ENCODE measurements at places on chromosomes 3 and 15.

DNA sequence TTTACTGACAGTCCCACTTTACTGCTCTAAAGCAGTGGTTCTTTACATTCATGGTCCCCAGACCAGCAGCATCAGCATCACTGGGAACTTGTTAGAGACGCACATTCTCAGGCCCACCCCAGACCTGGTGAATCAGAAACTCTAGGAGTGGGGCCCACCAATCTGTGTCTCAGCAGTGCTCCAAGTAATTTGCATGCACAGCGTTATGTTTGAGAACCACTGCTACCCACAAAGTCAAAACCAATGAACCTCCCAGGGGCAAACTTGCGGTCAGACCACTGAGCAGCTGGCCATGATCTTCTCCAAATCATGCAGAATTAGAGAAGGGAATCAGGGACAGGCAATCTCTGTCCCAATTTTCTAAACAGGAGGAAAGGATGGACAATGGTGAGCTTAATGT lies 58.5 kb downstream of the ST8SIA2 start:
- DNase-seq: no peak

DNA sequence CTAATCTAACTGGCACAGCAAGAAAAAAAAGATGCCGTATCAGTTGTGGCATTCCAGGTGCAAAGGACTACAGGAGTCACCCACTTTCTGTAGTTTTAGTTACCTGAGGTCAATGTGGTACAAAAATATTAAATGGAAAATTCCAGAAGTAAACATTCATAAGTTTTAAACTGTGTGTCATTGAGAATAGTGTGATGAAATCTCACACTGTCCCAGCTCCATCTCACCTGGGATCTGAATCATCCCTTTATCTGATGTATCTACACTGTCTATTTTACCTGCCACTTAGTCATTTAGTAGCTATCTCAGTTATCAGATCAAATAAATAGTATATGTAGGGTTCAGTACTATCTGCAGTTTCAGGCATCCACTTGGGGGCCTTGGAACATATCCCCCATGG lies 26.7 kb downstream of the GBE1 start:
- no peak for DNase-seq

- no peak for DNase-seq
Measured at GRCh38 chr15:41207687-41208448, 22.7 kb downstream of the EXD1 start.

- no peak for DNase-seq
Measured at GRCh38 chr3:23650371-23651140, 155.2 kb upstream of the UBE2E1 start.

GRCh38 chr3:69647511-69648110 lies 91.7 kb upstream of the MITF start:
- DNase-seq: no peak

GRCh38 chr15:41284427-41285177 lies 47.8 kb downstream of the OIP5 start:
- DNase-seq: no peak

GRCh38 chr3:178841011-178841410 lies 230.6 kb downstream of the ZMAT3 start:
- DNase-seq: no peak

DNA sequence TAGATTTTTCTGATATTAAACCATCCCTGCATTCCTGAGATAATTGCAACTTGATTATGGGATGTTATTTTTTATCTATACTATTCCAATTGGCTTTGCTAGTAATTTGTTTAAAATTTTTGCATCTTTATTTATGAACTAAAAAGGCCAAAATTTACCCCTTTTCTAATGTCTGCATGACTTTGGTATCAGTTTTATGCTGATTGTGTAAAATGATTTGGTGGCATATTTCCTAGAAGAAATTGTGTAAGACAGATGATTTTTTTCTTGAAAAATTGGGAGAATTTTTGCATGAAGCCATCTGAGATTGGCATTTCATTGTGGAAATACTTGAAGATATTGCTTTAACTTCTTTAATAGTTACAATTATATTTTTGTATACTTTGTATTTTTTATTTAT lies 183.8 kb upstream of the TBL1XR1 start:
- no peak for DNase-seq

- no peak for DNase-seq
Measured at GRCh38 chr3:197912741-197913476, 37.1 kb upstream of the RPL35A start.

GRCh38 chr3:126146525-126147146 lies 33.8 kb downstream of the ALDH1L1 start:
- DNase-seq: no peak

DNA sequence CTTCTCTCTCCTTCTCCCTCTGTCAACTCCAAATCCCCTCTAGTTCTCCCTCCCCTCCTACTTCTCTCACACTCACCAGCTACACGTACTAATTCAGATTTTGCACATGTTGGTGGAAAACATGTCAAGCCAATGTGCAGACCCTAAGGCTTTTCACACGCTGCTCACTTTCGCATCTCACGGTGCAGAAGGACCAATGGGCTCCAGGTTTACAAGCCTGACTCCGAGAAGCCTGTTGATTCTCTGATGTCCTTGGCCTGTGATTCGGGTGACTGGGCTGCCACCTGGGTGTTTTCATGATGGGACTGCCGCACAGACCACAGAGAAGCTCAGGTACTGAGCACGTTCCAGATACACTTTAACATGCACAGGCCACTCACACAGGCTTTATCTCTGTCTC lies 3.7 kb downstream of the FOXL2NB start:
- no peak for DNase-seq

DNA sequence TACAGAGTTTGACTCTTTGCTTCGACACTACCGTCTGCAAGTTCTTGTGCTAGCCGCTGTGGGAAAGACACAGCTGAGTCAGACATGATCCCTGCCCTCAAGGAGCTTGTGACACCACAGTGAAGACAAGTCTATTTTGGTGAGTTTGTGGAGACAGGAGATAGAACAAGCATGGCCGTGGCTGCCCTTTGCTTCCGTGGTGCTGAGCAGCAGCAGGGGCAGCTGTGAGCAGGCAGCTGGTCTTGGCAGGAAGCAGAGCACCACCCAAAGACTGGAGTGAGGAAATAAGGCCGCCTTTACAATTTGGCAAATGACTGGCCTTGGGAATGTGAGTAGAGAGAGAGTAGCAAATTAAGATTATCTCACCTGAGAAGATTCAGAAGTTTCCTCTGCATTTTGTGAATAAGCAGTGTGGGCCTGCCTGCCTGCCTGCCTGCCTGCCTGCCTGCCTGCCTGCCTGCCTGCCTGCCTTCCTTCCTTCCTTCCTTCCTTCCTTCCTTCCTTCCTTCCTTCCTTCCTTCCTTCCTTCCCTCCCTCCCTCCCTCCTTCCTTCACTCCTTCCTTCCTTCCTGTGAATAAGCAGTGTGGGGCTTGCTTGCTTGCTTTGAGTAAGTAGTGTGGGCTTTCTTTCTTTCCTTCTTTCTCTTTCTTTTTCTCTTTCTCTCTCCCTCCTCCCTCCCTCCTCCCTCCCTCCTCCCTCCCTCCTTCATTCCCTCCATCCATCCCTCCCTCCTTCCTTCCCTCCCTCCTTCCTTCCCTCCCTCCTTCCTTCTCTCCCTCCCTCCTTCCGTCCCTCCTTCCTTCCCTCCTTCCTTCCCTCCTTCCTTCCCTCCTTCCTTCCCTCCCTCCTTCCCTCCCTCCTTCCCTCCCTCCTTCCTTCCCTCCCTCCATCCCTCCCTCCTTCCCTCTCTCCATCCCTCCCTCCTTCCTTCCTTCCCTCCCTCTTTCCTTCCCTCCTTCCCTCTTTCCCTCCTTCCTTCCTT lies 1.6 kb upstream of the GCNT3 start:
- no peak for DNase-seq

DNA sequence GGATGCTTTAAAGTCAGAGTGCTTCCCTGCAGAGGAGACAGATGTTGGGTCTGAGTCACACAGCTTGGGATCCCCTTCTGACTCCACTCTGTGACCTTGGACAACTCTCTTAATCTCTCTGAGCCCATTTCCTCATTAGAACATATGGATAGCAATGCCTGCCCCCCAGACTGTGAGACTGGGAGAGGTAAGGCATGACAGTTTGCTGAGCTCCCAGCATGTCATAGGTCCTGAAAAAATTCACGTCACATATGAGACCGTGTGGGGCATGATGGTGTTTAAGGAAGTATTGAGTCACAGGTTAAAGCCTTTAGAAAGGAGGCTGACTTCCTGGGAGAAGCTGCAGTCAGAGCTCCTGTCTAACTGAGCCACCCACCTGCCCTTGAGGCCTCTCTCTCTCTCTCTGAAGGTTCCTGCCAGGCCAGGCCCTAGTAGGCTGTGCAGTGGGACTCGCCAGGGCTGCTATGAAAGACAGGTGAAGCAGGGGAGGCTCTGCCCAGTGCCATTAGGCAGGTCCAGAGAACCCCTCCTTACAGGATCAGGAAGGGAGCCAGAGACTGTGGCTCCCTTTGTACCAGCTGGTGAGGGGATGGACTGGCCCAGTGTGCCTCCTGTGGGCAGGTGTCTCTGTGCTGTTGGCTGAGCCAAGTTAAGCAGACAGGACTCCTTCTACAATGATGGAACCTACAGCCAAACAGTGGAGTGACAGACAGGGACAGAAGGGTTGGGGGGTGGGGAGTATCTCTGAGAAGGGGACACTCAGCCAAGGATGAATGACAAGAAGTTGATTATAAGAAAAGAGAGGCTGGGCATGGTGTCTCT lies 19.5 kb upstream of the DOCK3 start:
- DNase-seq: no peak

- no peak for DNase-seq
Measured at GRCh38 chr3:62238431-62238830, 134.9 kb downstream of the FEZF2 start.

DNA sequence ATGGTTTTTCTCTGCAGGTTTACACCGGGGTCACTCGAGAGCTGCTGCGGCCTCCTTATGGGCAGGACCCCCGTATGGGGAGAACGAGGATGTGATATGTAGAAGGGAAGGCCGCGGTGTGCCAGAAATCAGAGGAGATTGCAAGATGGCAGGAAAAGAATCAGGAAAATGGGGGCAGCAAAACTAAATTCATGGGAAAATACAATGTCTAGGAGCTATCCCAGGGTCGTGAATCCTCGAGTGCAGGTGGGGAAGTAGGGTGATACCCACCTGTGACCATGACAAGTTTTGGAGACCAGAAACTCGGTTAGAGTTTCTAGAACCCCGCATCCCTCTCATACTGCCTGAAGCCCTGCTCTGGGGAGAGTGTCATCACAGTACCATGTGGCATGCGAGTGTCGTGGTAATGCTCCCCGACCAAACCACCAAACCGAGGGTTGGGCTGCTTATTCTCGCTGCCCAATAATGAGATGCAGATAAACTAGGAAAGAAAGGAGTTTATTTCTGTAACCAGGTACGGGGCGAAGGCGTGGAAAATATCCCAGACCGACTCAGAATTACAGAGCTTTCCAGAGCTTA lies 781 bp downstream of the TRNT1 start:
- no peak for DNase-seq

DNA sequence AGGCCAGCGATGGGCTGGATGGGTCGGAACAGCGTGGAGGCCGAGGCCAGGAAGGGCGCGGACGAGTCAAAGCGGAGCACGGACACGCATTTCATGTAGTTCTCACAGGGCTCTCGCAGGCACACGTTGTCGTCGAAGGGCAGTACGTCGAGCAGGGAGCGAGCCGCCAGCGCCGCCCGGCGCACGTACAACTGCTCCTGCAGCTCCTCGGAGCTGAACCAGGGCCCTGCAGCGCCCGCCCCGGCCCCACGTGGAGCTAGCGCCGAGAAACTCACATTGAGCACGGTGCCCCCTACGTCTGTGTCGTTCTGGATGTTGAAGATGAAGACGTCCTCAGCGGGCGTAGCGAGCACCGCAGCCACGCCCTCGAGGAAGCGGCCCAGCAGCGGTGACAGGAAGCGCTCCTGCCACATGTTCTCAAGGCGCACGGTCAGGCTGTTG lies 5.8 kb downstream of the CELSR3 start:
- no peak for DNase-seq

DNA sequence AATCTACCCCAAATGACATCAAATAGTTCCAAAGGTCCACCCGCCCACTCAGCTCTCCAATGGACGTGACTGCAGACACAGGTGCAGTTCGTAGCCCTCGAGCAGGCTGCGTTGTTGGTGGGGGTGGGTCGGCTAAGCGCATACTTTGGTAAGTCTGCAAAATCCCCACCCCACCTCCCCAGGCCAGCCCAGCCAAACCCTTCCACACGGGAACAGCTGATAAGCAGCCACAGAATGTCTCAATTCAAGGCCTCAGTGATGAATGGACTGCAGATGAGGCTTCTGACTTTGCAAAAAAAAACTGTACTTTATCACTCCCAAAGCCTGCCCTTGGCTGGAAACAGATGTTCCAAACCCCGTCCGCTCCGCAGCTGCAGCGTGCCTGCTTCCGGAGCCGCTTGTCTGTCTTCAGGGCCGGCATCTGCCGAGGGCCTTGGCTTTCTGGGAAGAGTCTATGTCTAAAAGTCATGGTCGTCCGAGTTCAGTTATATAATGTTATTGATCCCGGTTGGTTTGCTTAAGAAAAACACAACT lies 38.2 kb downstream of the PCSK6 start:
- no peak for DNase-seq

GRCh38 chr3:62143843-62144450 lies 229.4 kb downstream of the FEZF2 start:
- DNase-seq: no peak

DNA sequence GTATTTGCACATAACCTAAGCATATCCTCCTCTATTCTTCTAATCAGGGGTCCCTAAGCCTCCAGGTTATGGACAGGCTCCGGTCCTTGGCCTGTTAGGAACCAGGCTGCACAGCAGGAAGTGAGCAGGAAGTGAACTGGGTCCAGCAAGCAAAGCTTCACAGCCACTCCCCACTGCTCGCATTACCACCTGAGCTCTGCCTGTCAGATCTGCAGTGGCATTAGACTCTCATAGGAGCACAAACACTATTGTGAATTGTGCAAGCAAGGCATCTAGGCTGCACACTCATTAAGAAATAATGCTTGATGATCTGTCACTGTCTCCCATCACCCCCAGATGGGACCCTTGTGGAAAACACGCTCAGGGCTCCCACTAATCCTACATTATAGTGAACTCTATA lies 9.8 kb downstream of the MSL2 start:
- DNase-seq: no peak

- no peak for DNase-seq
Measured at GRCh38 chr3:122985539-122985938, 42.0 kb downstream of the SEMA5B start.

- no peak for DNase-seq
Measured at GRCh38 chr3:56291953-56292352, 176.3 kb downstream of the ERC2 start.
